ENCODE measurements at places on chromosomes 6 and 20.

- no peak for DNase-seq
Observed at GRCh38 chr20:53621482-53622246, 28.0 kb upstream of the ZNF217 start.

DNA sequence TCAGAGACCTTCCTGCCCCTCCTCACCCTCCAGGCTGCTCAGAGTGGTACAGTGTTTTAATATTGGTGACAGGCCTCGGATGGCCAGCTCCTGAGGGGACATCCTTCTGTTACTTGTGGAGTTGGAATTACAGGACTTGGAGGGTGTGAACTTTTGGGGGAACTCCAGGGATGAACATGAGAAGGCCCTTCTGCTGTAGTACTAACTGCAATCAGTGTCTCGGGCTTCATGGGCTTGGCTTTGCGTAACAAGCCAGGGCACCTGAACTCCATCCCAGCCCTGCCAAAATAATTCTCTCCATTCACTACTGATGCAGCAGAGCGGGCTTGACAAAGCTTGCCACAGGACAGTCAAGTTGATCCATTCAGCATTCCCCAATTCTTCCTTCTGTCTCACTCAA is 28.6 kb downstream of the SLC22A23 start:
- DNase-seq: no peak

GRCh38 chr6:22880686-22881433 is 311.5 kb downstream of the HDGFL1 start:
- DNase-seq: peak; percentile 37

- DNase-seq: no peak
Observed at GRCh38 chr6:169725125-169726048, 1.1 kb upstream of the PHF10 start.

DNA sequence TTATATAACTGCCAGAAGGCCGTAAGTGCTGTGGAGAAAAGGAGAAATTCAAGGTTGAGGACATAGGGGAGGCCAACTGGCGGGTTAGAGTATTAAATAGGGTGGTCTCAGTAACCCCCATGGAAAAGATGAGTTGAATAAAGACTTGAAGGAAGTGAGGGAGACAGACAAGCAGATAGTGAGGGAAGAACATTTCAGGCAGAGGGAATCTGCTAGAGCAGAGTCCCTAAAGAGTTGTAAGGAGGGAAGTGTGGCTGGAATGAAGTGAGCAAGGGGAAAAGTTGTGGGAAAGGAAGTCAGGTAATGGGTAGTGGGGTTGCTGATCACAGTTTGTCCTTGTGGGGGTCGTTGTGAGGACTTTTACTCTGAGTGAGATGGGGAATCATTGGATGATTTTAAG is 1.4 kb downstream of the KIFC1 start:
- DNase-seq: no peak

- no peak for DNase-seq
Observed at GRCh38 chr20:19975436-19975799, 41.7 kb upstream of the NAA20 start.

- no peak for DNase-seq
Observed at GRCh38 chr6:80480421-80481157, 374.1 kb downstream of the BCKDHB start.

GRCh38 chr6:108904741-108905140 is 56.5 kb downstream of the ARMC2 start:
- DNase-seq: no peak

GRCh38 chr20:54129350-54129749 is 44.4 kb downstream of the CYP24A1 start:
- DNase-seq: no peak

GRCh38 chr6:111837641-111838500 is 35.4 kb downstream of the FYN start:
- DNase-seq: no peak

DNA sequence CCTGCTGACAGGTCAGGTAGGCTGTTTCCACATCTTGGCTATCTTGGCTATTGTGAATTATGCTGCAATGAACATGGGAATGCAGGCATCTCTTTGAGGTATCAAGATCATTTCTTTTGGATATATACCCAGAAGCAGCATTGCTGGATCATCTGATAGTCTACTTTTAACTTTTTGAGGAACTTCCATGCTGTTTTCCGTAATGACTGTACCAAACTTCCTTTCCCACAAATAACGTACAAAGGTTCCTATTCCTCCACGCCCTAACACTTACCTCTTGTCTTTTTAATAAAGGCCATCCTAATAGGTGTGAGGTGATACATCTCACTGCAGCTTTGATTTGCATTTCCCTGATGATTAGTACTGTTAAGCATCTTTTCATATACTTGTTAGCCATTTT is 338.7 kb upstream of the RUNX2 start:
- no peak for DNase-seq

DNA sequence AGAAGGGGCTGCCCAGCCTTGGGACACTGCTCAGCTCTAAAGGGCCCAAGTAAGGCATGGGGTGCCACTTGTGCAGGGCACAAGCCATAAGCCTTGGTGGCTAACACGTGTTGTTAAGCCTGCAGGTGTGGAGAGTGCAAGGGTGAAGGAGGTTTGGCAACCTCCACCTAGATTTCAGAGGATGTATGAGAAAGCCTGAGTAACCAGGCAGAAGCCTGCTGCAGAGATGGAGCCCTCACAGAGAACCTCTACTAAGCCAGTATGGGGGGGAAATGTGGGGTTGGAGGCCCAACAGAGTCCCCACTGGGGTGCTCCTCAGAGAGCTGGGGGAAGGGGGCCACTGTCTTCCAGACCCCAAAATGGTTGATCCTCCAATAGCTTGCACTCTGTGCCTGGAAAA is 32.6 kb downstream of the SERINC1 start:
- DNase-seq: no peak

DNA sequence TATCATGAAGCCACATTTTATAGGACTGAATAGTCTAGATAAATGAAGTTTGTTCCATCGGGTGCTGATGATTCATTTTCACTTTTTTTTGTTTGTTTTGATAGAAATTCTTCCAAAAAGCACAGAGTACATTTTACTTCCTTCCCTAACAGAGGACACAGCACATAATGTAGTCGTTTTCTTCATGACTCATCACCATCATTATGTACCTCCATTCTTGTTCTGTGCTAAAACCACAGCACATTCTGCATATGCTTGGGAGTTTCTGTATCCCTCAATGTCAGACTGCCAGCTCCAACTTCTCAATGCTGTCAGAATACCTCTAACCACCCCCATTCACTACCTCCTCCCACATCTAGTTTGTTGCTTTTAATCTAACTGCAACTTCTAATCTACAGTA is 1004.9 kb upstream of the ADGRB3 start:
- DNase-seq: peak; percentile 3
